ENCODE measurements at places on chromosomes 1 and 21.

DNA sequence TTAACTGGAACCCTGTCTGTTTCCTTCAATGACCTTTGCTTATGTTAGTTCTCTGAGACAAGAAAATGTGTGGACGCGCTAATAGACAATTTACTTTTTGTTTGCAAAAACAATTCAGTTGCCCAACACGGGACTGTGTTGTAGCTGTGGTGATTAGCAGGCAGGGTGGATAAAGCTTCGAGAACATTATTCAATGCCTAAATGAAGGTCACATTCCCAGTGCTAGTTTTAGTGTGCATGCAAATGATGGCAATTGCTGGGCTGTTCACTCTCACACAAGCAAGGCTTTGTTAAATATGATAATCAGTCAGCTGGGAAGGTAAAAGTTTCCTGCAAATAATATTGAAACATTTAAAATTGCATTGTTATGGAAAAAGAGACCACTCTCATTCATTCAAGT lies 188.4 kb downstream of the BACH1 start:
- no peak for DNase-seq

GRCh38 chr1:143625886-143626285 lies 345.9 kb downstream of the FAM72C start:
- DNase-seq, result no peak

DNA sequence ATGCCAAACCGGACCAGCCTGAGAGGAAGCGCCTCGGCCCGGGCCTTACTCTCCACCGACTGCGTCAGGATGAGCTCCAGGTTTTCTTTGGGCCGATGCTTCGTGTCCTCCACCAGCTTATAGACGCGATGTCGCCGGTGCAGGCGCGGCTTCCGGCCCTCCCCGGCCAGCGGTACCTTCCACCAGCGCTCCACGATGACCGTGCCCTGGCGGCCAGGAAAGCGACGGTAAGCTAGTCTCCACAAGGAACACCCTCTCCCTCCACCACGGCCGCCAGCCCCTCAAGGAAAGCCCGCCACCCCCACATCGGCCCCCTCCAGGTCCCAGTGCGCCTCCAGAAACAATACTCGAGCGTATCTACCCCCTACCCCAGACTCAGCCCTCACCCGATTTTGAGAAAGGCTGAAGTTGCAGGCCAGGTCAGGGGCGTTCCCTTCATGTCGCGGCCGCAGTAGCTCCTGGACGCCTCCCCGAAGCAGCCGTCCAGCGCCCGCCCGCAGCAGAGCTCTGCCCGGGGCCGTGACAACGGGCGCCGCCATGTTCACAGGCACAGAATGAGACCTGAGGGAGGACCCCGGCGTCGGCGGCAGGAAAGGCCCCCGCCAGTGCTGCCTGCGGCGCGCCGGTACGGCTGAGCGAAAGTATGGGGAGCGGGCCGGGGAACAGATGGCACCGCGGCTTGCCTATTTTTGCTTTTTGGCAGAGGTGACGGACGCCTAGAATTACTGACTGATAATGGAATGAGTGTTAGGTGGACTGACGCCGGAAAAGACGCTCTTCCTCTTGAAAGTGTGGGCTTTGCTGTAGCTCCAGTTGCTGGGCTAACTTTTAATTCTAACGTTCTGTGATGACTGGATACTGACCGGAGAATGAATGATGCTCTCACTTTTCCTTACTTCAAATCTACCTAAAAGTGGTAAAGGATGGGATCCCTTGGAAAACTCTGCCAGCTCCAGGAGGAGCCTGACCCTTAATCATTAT lies at the start of gene MRPL9:
Gene MRPL9 (minus strand): TSS at position 556 of the 981 bp plus-strand sequence. CDS start 17 bp downstream, at position 539.
- peak; percentile 94 for DNase-seq

- no peak for DNase-seq
These were observed 178.9 kb upstream of the CAMK1G start for GRCh38 chr1:209404577-209404976.

DNA sequence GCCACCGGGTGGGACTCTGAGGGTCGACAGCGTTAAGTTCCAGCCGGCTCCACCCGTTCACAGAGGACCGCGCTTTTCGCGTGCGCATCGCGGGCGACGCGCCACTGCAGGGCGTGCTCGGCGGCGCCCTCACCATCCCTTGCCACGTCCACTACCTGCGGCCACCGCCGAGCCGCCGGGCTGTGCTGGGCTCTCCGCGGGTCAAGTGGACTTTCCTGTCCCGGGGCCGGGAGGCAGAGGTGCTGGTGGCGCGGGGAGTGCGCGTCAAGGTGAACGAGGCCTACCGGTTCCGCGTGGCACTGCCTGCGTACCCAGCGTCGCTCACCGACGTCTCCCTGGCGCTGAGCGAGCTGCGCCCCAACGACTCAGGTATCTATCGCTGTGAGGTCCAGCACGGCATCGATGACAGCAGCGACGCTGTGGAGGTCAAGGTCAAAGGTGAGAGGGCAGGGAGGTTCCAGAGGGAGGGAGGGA lies 4.9 kb downstream of the BCAN start:
- no peak for DNase-seq

DNA sequence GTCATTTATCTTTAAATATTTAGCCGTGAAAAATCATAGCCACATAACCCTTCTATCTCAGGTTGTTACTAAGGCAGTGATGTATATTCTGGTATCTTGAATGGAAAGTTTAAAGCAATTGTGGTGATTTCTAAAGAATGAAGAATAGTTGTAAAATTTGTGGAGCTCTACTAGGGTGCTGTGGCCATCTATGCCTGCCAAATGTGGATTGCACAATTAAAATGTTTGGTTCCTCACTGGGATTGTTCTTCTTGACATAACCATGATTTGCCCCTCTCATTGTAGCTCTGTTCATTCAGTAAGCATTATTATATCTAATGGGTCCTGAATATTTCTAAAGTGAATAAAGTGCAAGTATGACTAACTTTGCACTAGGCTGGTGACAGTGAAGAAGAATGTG lies 50.1 kb downstream of the AK4 start:
- no peak for DNase-seq

DNA sequence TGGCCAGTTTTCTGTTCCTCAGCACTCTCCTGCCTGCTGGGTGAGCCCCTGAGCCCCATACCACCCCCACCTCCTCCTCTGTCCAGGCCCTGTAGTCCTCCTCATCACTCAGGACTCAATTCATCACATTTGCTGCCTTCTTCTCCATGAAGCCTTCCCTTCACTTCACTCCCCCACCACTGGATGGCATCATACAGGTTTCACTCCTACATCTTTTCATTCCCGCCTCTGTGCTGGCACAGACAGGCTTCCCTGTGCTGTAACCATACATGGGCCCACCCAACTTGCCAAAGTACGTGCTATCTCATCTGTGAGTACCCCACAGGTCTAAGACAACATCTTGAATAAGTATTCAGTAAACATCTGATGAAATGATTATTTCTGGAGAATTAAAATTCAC lies 56.9 kb downstream of the SLC45A1 start:
- DNase-seq, result no peak

DNA sequence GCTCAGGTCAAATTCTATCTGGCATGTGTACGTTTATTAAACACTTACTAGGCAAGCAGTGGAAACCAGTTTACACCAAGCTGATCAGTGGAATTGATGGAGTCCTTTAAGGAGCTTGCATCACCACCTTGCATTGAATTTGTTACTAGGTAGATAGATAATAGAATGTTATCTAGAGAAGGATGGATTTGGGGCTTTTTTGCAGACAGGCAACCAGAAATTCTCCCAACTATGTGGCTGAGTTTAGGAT lies 44.9 kb downstream of the HHAT start:
- no peak for DNase-seq

DNA sequence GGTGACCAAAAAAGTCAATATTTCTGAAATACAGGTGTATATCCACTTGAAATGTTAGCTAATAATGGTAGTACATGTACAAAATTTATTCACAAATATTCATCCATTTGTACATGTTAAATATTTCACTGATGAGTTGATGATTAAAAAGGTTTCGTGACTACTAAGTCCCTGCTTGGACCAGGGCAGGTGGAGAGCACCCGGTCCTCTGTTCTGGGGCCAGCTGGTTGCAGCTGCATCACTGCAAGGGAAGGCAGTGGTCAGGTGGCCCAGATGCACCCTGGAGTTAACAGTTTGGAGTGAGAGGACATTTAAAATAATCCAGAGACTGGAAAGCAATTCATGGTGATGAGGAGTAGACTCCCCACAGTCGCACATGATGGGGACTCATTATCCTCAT lies 141.2 kb downstream of the ZBTB18 start:
- DNase-seq, result no peak

DNA sequence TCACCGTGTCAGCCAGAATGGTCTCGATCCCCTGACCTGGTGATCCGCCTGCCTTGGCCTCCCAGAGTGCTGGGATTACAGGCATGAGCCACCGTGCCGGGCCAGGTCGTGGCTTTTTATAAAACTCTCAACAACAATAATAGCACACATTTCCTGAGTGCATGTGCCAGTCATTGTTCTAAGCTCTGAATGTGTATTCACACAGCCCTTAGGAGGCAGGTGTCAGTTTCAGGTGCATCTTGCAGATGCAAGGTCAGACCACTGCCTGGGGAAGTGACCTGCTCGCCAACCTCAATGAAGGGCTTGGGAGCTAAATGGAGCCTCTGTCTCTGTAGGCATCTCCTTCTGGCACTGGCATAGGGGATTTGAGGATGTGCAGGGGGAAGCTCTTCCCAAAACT lies 1.6 kb upstream of the LEFTY2 start:
- no peak for DNase-seq

GRCh38 chr1:42081475-42081874 lies 71.7 kb upstream of the GUCA2B start:
- no peak for DNase-seq

DNA sequence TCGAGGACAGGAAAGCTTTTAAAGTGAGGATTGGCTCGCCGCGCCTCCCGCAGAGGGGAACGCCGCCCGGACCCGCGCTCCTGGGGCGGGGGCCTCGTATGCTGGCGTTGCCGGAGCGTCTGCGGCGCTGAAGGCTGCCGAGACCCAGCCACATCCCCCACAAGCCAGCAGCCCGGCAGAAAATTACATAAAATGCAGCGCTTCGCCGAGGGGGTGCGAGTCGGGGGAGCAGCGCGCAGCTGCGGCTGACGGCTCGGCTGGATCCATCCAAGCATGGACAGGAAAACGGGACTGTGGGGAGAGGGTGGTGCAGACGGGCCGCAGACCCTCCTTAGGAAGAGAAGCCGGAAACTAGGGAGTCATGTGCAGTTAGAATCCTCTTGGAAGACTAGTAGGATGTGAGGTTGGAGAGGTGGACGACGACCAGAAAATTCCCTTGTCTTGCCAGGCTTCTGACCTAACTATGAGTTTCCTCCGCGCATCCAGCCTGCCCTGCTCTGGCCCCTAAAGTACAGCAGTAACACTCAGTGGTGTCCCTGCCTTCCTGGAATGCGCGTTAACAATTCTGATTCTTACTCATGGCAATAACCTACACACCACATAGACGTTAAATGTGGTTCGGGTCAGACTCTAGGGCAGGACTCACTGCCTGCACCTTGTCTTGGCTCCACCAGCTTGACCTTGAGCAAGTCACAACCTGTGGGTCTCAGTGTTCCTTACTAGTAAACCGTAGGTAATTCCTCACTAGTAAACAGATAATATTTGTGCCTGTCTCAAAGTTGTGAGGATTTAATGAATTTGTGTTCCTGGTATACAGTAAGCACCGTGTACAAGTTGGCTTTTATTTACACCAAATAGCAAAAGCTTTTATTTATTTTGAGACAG lies 953 bp upstream of the BRWD1 start:
- DNase-seq, result no peak

- no peak for DNase-seq
These were observed 3.9 kb downstream of the GALE start for GRCh38 chr1:23796466-23797271.

DNA sequence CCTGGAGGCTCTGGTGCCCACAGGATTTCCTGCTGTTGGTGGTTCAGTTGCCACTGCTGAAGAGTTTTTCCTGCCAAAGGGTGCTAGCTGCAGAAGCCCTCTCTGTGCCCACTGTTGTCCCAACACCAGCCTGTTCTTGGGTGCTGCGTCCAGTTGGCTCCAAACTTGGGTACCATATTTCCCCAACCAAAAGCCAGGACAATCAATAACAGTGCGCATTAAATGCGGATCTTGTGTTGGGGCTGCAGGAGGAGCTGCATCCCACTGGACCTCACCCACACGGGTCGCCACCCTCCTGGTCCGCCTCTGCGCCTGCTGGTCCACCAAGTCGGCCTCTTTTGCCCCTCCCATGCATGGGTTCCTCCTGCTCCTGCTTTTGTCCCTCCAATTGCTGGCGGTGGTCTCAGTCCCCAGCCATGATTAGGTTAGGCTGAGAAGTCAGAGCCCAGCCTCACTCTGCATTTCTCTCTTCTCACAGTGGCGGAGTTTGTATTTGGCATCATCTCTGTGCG lies 9.8 kb downstream of the ABCG1 start:
- no peak for DNase-seq

GRCh38 chr1:105483436-105483835 lies 1573.0 kb upstream of the PRMT6 start:
- DNase-seq, result no peak

- no peak for DNase-seq
These were observed 35.3 kb downstream of the OPTC start for GRCh38 chr1:203528976-203529835.

DNA sequence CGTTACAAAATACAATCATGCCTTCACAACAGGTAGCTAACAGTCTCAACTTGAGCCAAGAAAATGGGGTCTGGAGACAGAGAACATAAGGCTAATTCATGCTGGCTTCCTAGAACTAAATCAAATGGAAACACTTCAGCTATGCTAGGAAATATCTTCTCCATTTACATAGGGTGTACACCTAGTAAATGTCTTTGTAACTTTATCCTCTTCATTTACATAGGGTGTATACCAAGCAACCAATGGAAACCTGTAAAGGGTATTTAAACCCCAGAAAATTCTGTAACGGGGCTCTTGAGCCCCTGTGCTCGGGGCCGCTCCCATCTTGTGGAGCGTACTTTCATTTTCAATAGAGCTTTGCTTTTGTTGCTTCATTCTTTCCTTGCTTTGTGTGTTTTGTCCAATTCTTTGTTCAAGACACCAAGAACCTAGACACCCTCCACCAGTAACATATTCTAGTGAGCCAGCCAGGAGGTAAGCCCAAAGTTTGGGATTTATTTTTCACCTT lies 19.5 kb upstream of the CYP4X1 start:
- DNase-seq, result no peak

DNA sequence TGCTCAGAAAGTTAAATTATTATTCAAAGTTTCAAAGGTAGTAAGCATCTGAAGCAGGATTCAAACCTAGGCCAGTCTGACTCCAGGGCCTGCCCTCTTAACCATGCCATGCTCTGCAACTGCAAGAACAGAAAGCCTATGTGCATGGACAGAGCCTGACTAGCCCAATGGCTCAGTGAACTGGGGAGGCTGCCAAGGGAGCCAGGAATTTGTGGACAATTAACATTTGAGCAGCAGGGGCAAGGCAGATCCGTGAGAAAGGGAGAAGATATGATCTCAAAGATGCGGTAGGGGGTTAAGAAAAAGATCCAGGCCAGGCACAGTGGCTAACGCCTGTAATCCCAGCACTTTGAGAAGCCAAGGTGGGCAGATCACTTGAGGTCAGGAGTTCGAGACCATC lies 6.5 kb upstream of the ATP1A4 start:
- no peak for DNase-seq

DNA sequence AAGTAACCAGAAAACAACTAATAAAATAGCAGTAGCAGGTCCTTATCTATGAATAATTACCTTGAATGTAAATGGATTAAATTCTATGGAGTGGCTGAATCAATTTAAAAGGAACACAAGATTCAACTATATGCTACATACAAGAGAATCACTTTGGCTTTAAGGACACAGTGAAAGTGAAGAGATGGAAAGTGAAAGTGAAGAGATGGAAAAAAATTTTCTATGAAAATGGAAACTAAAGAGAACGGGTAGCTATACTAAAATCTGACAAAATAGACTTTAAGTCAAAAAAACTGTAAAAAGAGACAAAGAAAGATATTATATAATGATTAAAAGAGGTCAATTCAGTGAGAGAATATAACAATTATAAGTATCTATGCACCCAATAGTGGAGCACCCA lies 54.7 kb downstream of the C1orf185 start:
- no peak for DNase-seq
